Epithelial cell of esophagus (primary cell): ENCODE measurements at places on chromosomes 4 and X.
A peak's percentile ranks its signal among the peaks of the same experiment; 100 is the strongest.

GRCh38 chr4:80219301-80220025 is 22.2 kb downstream of the PRDM8 start:
- DNase-seq: no peak

GRCh38 chr4:177401658-177402273 is 40.5 kb downstream of the AGA start:
- DNase-seq: no peak

- DNase-seq: peak; percentile 36
Measured at GRCh38 chrX:119981286-119982070, 37.9 kb upstream of the NKAP start.

DNA sequence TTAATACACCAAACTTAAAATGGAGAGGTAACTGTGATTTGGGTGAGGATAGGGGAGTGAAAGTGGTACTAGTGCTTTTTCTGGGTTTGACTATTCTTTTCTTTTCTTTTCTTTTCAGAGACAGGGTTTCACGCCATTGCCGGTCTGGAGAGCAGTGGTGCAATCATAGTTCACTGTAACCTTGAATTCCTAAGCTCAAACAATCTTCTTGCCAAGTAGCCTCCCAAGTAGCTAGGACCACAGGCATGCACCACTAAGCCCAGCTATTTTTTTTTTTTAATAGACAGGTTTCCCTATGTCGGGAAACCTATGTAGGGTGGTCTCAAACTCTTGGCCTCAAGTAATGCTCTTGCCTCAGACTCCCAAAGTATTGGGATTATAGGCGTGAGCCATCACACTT is 3.0 kb upstream of the ARMCX4 start:
- DNase-seq: no peak

DNA sequence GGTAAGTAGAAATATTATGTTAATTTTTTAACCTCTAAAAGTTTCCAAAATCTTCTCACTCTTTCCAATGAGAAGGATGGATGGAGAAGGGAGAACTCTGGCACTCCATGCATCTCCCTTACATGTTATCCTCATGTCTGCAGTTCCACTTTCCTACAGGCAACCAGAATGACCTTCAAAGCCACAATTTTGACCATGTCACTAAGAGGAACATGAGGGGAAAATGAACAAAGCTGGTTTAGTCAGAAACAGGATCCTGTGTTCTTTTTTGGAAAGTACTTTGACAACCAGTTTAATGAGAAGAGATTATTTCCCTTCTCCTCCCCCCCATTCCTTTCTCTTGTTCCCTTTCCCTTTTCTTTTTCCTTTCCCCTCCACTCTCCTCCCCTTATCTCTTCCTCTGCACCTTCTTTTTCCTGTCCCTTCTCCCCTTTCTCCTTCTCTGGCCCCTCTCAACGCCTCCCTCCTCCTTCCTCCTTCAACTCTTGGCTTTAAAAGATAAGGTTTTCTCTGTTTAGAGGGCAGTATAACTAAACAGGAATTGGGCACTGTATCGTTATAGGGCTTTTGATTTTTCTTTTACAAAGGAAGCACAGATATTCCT is 42.5 kb downstream of the DTHD1 start:
- no peak for DNase-seq

GRCh38 chrX:20267607-20267930 is 860 bp upstream of the RPS6KA3 start:
- no peak for DNase-seq

DNA sequence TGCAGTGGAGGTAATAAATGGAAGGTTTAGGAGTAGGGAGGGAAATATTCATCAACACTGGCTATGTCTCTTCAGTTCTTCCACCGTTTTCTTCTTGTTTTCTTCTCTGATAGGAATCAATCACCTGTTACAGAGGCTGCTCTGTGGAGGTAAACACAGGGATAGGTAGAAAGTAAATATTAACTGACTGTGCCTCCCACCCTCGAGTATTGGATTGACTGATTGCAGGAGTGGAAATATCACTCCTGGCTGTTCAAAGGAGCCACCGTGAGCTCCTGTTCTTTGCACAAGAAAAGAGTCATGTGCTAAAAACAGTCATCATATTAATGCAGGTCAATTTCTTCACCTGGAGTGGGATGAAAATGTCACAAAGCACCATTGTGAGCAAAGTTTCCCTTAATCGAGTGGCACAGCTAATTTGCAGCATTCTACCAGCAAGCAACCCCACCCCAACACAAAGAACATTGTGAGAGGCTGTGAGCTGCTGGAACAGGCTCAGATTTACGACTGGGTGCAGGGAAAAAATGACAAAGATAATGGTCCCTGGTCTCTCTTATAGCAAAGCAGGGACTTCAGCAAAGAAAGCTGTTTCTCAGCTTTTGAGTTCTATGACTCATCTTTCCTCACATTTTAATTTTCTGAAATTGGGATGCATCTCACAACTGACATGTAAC is 113.7 kb upstream of the TSPAN5 start:
- DNase-seq: no peak

- no peak for DNase-seq
Measured at GRCh38 chr4:8590546-8590880, 2.1 kb upstream of the CPZ start.

DNA sequence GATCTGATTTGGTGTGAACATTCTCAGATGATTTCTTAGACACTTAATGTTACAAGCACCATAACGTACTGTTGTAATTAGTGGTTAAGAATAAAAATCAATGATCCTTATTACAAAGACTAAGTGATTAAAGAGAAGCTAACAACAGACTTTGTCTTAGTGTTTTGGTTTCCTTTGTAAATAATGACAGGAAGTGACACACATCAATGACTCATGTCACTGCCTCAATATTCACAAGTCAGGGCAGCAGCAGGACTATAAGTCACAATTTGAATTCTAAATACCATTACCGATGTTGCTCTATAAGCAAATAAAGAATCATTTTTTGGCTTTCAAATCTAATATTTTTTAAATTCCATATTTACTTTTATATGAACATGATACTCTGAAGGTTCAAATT is 115.8 kb upstream of the FAT4 start:
- DNase-seq: peak; percentile 84

GRCh38 chrX:153504445-153505016 is 9.8 kb downstream of the BGN start:
- DNase-seq: no peak

DNA sequence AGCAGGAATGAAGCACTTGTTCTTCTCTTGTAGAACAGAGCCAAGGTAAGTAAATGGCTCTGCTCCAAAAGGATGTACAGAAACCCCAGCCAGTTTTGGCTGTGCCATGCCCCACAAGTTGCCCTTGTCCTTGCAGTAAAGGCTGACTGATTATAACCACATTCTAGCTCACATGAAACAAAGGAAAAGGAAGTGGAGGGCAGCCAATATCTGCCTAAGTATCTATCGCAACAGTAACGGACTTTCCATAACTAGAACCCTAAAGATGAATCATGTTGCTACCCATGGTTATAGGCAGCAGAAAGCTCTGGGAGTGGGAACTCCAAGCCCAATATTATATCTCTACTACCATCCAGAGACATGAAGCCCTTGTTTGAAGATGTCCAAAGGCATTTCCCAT is 95.7 kb downstream of the COMMD8 start:
- no peak for DNase-seq

GRCh38 chrX:16096141-16096540 is 27.2 kb upstream of the GRPR start:
- no peak for DNase-seq

DNA sequence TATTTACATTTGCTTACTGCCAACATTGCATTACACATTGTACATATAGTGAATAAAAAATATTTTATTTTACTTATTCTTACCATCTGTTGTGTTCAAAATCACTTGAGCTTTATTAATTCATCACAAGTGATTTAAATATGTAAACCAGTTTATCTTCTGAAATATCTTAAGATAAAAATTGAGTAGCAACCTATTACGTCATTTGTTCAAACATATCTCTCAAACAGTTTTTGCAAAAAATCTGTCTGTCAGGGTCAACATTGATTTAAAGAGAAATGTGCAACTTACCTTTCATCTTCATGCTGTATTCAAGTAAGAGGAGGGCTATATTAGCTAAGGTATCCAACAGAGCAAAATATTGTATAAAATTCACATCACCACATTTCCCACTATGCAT is 610.1 kb downstream of the PCDH19 start:
- no peak for DNase-seq

- DNase-seq: peak; percentile 85
Measured at GRCh38 chrX:11239230-11239629, 54.0 kb upstream of the AMELX start.

DNA sequence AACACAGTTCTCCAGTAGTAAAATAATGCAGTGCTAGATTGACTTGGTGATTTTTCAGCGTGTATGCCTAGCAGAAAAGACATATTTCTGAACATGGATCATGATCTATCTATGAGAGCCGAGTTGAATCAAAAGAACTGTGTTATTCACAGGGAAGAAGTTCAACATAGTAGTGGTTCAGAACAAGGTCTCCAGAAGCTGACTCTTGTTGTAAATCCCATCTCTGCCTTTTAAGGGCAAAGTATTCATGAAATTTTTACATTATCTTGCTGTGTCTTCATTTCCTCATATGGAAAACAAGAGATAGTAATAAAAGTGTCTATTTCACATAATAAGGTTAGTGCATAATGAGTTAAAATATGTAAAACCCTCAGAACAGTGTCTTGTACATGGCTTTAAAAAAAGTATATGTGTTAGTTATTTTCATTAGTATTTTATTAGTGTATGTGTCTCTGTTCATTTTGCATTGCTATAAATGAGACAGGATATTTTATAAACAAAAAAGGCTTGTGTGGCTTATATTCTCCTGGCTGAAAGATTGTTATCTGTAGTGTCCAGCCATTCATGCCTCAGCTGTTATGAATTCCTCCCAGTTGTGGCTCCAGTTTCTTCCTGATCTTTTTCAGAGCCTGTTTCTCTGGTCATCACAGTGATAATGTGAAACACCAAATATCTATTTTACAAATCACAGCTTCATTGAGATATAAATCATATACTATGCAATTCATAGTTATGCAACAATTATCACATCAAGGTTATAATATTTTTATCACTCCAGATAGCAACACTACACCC is 1351.2 kb downstream of the STIM2 start:
- DNase-seq: no peak

DNA sequence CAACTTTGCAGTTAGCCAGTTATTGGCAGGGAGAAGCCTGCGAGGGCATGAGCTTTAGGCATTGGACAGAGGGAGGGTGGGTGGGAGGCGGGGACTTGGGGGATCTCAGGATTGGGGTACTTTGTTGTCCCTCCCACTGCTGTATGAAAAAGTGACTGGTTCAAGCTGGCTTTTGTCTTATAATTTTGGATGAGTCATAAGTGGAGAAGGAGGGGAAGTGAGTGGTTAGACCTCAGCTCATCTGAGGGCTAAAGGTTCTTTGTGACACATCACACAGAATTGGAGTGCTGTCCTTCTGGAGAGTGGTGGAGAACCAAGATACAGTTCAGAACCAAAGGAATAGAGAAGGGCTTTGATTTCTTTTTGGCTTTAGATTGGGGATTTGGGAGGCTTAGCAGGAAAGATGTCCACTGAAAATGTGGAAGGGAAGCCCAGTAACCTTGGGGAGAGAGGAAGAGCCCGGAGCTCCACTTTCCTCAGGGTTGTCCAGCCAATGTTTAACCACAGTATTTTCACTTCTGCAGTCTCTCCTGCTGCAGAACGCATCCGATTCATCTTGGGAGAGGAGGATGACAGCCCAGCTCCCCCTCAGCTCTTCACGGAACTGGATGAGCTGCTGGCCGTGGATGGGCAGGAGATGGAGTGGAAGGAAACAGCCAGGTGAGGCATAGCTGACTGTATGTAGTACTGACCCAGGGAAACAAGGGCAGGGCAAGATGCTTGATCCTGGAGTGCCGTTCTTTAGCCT is at the start of gene SLC4A4:
TSS of gene SLC4A4 (plus strand) at position 175 of the 748 bp plus-strand sequence.
- DNase-seq: peak; percentile 16

- peak; percentile 39 for DNase-seq
Measured at GRCh38 chr4:150007512-150007911, 70.7 kb upstream of the DCLK2 start.

DNA sequence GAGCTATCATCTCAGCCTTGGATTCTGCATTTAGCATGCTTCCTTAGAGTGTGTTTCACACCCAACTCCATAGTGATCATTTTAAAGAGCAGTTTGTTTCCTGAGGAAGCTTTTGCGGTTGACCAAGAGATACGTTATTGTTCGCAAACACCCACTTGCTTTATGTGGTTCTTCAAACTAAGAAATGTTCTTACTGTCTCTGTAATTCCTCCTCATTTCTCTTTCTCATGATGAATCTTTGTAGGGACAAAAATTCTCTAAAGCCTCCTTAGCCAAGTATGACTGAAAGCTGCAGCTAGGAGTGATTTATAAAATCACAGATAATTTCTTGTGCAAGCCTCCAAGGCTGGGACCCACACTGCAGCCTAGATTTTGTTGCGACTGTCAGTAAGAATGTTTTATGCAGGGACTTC is 10.0 kb downstream of the TNIP3 start:
- DNase-seq: no peak

GRCh38 chr4:5003372-5003857 is 15.8 kb downstream of the CYTL1 start:
- no peak for DNase-seq

DNA sequence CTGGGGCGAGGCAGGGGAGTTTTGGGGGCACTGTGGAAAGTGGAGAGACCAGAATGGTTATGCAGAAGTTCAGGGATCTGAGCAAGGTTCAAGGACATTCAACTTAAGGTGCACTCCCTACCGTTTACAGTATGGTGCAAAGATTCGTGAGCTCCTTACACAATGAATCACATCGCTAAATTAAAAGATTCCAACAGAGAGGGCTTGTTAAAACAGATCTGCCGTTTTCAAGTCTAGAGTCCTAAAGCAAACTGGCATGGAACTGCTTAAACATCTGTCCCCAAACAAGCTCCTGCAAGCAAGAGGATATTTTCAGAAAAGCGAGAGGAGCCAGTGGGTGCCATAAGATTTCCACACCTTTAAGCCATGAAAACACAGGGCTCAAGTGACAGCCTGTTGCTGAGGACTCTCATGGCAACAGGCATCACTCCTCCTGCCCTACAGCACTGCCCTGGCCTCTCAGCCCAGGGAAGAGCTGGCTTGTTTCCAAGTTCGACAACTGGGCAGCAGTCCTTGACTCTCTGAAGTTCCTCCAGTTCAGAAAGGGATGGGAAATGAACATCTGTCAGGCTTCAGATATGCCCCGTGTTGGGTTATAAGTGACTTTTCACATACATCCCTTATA is 10.0 kb downstream of the FAM184B start:
- DNase-seq: peak; percentile 78

DNA sequence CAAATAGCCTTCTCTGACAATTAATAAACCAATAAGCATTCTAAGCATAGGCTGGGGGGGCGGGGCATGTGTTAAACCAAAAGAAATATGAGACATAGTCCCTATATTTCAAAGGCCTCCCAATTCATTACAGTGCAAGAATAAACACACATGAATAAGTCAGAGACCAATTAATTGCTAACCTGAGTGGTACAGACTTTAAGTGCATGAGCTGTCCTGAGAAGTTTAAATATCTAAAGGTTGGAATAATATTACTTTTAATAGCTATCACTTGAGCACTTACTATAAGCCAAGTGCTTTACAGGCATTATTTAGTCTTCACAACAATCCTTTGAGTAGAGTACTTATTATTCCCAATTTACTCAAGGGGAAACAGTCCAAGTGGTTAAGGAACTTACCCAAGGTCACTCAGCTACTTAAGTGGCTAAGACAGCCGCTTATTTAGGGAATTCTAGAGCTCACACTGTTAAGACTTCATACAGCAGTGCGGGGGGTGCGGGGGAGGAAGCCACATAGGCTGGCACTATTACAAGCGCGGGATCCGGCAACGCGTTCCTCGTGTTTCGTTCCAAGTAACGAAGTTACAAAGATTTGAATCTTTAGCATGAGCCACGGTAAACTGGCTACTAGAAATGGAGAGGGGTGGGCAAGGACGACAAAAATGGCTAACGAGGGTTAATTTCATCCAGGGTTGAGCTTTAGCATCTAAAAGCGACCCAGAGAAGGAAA is 1.4 kb downstream of the THOC2 start:
- DNase-seq: peak; percentile 23
